CD8-positive, alpha-beta T cell (primary cell): ENCODE measurements at places on chromosomes 11 and 22.

- no peak for DNase-seq
These were observed 20.7 kb downstream of the MGAT3 start for GRCh38 chr22:39477542-39477941.

DNA sequence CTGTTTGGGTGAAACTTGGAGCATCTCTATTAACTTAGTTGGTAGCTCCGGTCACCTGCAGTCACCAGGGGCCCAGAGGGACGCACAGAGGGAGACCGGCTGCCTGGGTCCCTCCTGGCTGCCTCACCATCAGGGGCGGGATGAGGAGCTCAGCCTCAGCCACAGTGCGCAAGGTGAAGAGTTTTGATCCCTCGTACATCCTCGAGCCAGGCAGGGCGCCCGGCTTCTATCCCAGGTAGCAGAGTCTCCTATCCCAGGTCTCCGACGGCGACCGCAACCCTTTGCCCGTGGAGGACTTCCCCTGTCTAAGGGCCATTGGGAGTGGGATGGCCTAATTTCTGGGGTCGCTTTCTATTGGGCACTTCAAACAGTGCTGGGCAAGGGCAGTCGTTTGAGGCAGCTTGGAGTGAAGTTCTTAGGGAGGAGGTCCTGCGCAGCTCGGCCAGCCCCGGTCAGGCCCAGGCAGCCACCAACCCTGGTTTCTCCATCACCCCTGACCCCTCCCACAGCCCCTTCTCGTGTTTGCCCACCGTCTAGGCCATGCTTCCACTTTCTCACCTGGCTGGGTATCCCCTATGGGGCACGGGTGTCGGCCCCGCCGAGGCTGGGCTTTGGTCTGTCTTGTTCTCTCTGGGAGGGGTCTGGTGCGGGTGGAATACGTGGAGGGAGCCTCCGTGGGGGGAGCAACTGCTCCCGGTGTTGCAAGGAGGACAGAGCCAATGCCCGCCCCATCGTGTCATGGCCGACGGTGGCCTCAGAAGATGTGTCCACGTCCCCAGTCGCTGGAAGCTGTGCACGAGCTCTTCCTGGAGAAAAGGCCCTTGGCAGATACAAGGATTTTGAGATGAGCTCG is 3.6 kb upstream of the MRGPRG start:
- no peak for DNase-seq

DNA sequence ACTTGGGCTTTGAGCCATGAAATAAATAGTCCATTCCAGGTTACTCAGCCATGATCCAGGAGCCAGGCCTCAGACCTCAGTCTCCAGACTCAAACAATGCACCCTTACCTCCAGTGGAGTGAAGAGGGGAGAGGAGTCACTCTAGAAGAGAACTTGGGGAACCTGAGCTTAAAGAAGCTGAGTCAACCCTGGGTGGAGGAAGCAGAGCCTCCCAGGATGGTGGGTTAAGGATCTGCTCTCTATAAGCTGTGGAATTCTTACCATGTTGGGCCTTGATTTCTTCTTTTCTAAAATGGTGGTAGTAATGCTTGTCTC is 113.2 kb downstream of the NECTIN1 start:
- DNase-seq = no peak

GRCh38 chr11:34654483-34655334 is 33.8 kb downstream of the EHF start:
- no peak for DNase-seq

DNA sequence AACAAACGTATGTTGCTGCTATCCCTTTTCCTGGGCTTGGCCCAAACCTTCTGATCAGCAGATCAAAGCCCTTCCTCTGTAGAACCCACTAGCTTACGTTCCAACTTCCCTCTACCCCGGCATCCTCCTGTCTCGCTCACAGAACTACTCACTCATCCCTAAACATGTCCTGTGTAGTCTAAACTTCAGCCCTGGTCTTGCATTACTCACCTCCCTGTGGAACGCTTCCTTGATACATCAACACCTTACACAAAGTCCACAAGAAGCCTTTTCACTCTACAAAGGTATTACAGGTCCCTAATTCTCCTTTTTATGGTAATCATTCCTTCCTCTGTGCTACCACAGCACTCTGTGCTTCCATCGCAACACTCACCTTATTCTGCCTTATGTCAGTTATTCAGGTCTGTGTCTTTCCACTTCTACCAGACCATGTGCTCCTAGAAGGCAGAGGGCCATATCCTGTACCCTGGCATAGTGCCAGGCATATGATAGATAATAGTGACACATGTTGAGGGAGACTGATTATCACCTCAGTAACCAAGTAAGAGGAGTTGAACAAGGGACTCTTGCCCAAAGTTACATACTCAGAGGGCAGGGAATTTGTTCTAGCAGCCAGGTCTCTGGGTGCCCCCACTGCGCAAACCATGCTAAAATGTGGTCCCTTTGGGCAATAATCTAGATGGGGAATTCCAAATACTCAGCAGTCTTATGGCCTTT is 41.6 kb downstream of the USP35 start:
- no peak for DNase-seq

- no peak for DNase-seq
These were observed 823 bp upstream of the CPT1A start for GRCh38 chr11:68842427-68843051.

- DNase-seq = no peak
These were observed 70.6 kb upstream of the ATXN10 start for GRCh38 chr22:45600790-45601730.

DNA sequence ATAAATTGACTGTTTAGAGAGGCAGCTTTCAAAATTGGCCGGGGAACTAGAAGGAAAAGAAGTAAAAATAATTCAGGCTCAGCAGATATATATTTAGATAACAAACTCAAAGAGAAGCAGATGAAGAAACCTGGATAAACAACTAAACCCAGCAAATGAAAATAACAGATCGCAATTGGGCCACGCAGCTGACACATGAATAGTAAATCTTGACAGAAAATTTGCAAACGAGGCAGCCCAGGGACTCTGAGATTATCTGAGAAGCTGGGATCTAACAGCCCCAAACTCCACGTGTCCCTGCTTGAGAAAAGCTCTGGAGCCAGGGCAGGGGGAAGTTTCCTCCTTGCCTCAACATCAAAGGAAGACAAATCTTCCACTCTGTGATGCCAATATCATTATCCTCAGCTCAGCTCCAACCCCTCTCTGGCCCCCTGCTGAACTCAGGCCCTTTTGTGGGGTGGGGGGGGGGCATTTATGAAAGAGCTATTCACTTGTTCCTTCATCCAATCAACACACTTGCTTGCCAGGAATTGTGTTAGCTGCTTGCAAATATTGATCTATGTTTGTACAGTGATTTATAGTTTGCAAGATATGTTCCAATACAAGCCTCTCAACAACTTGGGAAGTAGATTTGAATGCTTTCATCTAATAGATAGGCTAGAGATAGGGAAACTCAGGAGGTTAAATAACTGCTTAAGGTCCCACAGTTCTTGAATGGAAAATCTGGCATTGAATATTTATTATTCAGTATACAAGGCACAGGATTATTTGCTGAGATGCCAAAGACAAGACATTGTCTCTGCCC is 72.5 kb upstream of the C11orf87 start:
- no peak for DNase-seq

DNA sequence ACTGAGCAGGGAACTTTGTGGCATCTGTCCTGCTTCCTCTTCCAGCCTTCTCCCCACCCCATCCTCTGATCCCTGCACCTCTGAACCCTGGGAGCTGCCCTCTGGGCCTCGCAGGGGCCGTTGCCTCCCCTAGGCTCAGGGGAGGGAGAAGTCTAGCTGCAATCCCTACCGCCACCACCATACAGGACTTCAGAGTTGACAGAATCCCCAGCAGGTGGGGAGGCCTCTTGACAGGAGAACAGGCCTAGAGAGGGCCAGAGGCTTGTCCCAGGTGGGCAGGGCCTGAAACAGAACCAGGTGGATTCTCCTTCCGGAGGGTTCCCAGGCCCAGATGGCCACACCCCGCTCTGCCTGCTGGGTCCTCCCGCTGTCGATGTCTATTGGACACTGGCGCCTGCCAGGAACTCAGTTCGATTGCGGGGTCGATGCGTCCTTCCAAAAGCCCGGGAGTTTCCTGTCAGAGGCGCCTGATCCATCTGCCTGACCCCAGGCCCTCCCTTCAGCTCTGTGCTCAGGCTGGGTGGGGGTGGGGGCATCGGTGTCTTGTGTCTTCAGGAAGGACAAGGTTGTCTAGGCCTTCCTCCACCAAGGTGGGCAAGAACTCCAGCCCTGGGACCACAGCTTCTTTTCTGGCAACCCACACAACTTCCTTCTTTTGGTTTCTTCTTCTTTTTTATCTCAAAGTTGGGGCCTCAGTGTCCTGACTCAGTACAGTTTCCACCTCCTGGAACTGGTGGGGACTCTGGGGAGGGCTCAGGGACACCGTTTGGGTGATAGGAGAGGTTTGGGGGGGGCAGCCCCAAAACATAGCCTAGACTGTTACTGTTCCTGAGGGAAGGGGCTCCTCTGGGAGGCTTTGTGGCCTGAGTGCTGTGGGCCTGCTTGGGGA is 6.4 kb downstream of the STARD10 start:
- DNase-seq = no peak

DNA sequence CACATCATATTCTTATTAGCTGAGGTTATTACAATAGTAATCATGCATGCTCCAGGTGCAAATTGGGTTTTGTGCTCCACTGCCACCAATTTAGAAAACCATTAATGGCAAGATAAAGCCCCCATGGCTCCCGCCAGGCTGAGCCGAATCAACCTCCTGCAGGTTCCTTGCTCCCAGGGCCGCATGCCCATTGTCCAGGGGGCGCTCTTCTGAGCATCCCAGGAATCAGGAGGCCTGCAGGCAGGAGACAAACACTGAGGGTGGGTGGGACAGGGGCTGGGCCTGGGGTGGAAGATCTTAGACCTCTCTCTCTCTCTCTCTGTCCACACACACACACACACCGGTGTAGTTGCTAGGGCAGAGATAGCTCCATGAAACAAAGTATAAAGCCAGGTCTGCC is 57.4 kb downstream of the BUD13 start:
- DNase-seq = no peak

DNA sequence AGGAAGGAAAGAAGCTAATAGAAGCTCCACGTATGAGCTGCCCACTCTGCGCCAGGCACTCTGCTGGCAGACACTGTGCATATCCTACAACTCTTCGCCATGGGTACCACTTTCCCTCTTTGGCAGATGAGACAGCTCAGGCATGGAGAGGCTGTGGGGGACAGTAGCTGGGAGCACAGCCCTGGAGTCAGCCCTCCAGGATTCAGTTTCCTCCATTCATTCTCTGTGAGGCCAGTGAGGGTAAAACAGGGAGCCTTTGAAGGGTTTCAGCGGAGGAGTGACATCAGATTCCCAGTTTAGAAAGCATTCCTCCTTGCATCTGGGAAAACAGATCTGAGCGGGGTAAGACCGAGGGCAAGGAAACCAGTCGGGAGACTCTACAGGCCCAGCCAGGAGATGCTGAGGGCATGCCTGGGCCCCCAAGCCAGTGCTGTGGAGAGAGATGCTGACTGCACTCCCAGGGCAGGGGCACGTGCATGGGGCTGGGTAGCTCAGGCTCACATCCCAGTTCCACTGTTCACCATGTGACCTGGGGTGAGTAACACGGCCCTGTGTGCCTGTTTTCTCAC is 58.3 kb upstream of the EMID1 start:
- DNase-seq = no peak

- DNase-seq = no peak
These were observed 682.8 kb upstream of the KIRREL3 start for GRCh38 chr11:127683321-127683720.

DNA sequence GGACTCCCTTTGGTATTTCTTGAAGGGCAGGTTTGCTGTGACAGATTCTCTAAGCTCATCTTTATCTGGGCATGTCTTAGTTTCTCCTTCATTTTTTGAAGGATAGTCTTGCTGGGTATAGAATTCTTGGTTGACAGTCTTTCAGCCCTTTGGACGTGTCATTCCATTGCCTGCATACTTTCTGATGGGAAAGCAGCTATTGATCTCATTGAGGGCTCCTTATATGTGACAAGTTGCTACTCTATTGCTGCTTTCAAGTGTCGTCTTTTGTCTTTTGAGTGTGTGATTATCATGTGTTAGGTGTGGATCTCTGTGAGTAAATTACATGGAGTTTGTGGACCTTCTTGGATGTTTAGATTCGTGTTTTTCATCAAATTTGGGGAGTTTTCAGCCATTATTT is 21.9 kb downstream of the IGHMBP2 start:
- DNase-seq = no peak

- DNase-seq = no peak
These were observed 9.9 kb downstream of the LRRC4C start for GRCh38 chr11:41449483-41450050.

- no peak for DNase-seq
These were observed 102.0 kb downstream of the CYP2R1 start for GRCh38 chr11:14789879-14790484.

GRCh38 chr11:8776209-8776608 is 93.6 kb downstream of the RPL27A start:
- DNase-seq = no peak

GRCh38 chr11:110371084-110371483 is 58.7 kb upstream of the FDX1 start:
- no peak for DNase-seq

- no peak for DNase-seq
These were observed 55.9 kb upstream of the KIRREL3 start for GRCh38 chr11:127056338-127056971.
